Vagina (tissue), 2 donors: ENCODE measurements at places on chromosomes 4 and X.
A peak's percentile ranks its signal among the peaks of the same experiment; 100 is the strongest.

DNA sequence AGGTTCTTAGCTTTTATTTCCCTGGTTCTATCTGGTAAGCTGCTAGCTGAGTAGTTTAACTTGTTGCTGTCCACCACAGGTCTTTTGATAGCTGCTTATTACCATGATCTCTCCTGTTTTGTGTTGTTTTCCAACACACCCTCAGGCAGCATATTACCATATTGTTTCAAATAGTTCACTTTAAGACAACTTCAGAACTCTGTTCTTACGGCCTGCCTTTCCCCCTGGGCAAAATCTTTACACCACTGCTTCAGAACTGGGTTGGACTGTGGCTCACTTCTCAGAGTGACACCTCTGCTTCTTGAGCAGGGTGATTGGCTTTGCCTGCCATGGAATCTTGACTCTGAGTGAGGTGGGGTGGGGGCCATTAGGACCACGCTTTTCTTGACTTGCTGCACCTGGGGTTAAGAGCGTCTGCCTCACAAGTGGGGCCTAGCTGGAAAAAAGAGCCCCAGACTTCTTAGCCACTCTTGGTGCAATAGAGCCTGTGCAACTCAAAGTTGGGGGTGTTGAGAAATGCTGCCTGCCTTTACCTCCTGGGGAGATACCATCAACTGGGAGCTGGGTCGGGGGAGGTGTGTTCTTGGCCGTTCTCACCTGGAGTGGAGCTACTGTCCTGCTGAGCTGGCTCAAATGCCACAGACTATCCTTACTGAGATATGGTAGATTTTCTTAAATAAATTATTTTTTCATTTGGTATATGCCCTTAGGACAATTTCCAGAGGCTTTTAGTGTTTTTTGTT, 23.4 kb downstream of the USP9X start:
- no peak for DNase-seq

DNA sequence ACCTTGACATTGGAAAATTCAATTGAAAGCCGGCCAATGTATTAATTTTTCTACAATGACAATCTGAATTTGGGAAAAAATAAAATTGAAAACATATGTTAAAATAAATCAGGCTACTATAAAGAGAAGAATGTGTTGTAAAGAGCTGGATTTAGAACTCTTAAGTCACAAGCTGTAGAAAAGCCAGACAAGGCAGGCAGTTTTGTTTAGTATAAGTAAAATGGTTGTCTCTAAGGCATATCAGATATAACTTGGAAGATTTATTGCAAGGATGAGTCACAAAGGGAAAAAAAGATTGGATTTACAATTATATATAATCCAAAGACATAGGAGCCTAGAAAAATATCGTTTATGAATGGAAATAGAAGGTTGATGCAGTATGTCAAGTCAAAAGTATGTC, 549.1 kb upstream of the EPHA5 start:
- DNase-seq = no peak

DNA sequence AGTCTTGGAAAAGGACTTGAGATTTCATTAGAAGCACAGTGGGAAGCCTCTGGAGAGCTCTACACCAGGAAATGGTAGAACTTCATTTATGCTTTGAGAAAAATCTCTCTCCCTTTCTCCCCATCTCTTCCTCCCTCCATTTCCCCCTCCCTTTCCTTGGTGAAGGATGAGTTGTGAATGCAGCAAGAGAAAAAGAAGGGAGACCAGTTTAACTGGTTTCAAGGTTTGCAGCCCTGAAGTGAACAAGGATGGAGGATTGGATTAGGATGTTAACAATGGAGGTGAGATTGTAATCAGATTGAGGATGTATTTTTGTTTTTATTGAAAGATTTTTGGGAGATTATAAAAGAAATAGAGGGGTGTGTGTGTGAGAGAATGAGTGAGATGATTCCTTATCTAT, 99.5 kb downstream of the ANK2 start:
- no peak for DNase-seq

- DNase-seq = no peak
These were observed 12.4 kb upstream of the EOLA2 start for GRCh38 chrX:149950681-149951080.

DNA sequence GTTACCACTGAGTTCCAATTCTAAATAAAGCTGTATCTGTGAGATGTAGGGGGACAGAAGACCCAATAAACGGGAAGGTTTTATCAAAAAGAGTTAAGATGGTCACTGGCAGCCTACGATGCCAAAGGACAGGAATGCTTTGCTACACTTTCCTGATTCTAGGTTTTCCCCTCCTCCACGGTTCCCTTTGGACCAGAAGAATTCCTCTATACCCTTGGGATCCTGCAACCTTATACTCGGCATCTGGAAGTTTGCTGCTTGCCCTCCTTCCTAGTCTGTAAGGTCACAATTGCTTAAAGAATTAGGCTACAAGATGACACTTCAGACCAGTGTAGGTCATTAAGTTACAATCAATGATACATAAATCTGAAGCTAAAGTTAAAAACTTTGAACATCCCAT, 64.3 kb downstream of the SCML2 start:
- no peak for DNase-seq

DNA sequence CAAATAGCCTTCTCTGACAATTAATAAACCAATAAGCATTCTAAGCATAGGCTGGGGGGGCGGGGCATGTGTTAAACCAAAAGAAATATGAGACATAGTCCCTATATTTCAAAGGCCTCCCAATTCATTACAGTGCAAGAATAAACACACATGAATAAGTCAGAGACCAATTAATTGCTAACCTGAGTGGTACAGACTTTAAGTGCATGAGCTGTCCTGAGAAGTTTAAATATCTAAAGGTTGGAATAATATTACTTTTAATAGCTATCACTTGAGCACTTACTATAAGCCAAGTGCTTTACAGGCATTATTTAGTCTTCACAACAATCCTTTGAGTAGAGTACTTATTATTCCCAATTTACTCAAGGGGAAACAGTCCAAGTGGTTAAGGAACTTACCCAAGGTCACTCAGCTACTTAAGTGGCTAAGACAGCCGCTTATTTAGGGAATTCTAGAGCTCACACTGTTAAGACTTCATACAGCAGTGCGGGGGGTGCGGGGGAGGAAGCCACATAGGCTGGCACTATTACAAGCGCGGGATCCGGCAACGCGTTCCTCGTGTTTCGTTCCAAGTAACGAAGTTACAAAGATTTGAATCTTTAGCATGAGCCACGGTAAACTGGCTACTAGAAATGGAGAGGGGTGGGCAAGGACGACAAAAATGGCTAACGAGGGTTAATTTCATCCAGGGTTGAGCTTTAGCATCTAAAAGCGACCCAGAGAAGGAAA, 1.4 kb downstream of the THOC2 start:
- no peak for DNase-seq

DNA sequence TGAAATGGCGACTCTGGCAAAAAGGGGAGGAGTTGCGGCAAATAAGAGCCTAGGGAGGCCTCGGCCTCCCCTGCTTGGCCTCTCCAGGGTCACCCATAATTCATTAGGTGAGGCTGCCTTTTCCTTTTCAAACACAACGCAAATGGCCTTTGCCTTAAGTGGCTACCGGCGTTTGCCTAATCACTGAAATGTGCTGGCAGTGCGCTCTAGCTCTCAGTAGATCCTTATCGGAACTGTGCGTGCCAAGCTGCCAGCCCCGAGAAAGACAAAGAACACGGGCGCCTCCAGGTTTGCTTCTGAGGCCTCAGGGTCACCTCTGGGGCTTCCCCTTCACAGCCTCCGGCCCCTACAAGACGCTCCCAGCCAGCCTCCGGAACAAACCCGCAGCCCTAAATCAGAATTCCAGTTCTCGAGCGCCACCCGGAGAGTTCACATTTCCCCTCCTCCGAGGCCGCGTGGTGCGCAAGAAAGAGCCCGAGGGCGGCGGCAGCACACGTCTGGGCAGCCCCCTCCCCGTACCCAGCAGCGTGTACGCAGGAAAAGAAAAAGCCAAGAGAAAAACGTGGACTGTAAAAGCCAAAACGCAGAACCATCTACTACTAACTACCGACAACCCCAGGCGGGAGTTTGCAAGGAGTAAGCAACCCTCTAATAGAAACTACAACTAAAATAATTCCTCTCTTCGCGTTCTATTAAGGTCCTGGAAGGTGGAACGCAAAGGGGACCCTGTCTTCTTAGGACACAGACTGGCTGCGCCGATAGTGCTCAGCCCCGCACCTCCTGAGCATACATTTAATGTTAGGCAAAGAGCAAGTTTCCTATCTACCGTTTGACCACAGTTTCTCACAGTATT, 76.5 kb upstream of the BCOR start:
- DNase-seq = no peak

- no peak for DNase-seq
These were observed 379.5 kb upstream of the MAD2L1 start for GRCh38 chr4:120446051-120446567.

- peak; percentile 79 for DNase-seq
These were observed 18.3 kb downstream of the AMER1 start for GRCh38 chrX:64186974-64187761.

DNA sequence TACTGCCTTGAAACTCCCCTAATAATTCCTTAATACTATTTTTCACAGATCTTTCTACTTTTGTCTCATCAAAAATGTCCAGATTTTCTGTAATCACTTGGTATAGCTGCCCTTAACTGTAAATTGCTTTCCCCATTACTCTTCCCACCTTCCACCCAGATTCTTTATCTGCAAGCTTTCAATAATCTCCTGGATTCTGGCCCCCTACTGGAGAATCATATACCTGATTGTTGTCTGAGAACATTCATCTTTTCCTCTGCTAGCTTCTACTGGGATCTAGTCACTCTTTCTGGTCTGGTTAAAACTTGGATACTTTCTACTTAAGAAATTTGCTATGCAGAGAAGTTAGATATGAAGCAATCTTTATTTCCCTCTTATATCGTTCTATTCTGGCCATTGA, 552.6 kb downstream of the PCDH19 start:
- DNase-seq = no peak

DNA sequence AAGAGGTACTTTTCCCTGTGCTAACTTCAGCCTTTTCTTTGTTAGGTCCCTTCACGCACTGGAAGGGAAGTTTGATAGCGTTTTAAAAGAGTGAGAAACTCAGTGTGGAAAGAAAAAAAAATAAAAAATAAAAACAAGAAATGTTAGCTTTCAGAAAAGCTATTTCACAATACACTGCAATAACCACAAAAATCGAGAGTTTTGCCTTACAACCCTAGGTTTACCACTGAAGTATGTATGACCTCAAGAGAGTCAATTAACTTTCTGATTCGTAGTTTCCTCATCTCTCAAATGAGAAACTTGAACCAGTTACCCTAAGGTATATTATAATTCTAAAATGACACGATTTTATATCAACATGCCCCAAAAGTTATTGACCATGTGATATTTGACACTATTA, 93.9 kb upstream of the JADE1 start:
- no peak for DNase-seq

- DNase-seq = no peak
These were observed 61.6 kb downstream of the KIT start for GRCh38 chr4:54719378-54719777.

DNA sequence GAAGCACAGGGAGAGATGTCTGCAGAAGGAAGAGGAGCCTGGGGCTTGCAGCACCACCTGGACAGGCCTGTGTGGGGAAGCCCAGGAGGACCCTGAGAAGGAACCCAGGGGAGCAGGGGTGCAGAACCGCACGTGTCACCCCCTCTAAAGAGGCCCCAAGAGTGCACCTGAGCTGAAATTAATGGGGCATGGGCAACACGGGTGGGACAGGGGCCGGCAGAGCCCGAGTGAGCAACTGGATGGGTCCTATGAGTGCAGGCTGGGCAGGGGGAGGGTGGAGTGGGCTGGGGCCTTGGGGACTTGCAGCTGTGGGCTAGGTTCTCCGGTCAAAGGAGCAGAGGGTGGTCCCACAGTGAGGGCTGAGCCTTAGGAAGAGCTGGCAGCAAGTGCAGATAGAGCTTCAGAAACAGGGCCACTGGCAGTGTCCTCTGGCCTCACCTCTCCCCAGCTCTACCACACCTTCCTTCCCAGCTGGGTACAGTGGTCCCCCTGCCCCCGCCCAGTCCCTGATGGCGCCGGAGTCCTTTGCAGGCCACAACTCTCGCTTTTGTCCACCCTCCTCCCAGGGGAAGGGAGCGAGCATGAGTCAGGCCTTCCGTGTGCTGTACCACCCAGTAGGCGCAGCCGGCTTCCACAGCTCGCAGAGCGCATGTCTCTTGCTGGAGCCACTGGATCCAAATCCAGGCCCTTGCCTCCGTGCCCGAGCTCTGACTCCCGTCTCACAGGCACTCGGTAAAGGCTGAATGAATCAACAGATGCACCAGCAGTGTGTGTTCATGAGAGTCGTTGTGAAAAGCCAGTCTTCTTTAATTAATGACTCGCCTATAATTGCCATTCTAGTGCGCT, 131.6 kb downstream of the HMX1 start:
- DNase-seq = peak; percentile 62

- no peak for DNase-seq
These were observed 107.8 kb upstream of the FMR1 start for GRCh38 chrX:147803948-147804347.

- no peak for DNase-seq
These were observed 150.6 kb downstream of the IL15 start for GRCh38 chr4:141786946-141787345.

DNA sequence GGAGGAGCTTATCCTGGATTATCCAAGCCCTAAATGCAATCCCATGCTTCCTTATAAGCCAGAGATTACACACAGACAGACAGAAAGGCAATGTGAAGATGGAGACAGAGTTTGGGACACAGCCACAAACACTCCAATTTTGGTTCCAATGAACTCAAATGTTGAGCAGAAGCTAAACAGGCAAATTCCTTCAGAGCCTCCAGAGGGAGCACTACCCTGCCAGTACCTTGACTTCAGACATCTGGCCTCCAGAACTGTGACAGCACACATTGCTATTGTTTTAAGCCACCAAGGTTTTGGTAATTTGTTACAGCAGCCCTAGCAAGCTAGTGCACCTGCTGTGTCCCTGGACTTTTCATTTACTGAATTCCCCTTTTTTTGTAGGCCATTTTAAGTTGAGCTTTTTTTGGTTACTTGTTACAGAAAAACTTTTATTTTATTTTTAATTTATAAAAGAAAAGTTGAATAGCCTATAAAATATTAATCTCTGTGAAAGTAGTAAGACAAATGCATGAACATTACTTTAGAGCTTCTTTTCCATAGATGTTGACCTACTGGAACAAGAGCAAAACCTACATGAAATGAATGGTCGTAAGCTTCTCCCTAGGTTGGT, 33.4 kb upstream of the SRD5A3 start:
- no peak for DNase-seq

DNA sequence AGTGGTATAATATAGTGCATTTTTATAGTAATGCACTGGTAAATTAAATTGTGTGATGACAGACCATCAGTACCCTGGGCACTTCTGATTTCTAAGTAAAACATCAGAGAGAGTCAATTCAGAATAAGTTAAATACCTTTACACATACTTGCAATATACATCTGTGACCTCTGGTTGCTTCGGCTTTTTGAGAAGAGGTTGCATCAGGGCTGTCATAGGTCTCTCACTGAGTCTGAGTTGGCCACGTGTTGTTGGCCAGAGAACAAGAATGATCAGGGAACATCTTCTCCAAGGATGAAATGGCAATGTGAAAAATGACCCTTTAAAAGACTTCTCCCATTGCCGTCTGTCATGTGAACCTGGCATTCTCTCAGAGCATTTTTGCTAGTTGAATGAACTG, 36.9 kb upstream of the PUDP start:
- DNase-seq = no peak

GRCh38 chrX:30301963-30302362, 7.2 kb downstream of the NR0B1 start:
- no peak for DNase-seq

GRCh38 chr4:83252782-83253405, 31.7 kb downstream of the COQ2 start:
- no peak for DNase-seq
